Midbrain (tissue), 1 donor: ENCODE measurements at places on chromosomes 13 and 19.
A peak's percentile ranks its signal among the peaks of the same experiment; 100 is the strongest.

DNA sequence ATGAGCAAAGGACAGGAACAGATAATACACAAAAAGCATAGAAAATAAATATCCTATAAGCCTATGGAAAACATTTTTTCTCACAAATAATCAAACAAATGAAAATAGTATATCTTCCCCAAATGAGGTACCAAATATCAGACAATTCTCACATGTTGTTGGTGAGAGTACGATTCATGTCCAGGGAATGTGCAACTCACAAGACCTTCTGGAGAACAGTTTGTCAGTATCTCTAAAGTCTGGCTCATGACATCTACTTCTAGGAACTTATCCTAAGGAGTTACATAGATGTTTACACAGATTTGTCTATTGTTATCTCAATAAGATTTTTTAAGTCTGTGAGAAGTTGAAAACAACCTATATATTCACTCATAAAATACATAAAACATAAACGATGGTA lies 80.3 kb upstream of the ARHGEF7 start:
- DNase-seq: no peak

DNA sequence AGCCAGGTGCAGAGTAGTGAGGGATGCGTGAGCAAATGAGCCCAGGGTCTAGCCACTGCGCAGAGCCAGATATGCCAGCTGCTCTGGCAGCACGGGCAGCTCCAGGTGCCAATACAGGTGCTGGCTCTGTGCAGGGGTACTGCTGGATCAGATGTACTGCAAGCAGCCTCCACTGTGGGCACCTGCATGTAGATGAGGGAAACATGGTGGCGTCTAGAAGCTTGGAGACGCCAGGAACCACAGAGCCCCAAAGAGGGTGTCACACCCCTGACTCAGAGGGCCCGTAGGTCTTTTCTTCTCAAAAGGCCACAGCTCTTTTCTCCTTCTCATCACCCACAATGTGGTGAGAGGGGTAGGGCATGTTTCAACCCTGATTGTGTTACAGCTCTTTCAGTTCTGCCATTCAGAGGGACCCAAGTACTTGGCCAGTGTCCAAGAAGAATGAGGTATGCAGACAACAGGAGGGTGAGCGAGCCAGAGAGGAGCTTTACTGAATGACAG lies 244.4 kb upstream of the SLITRK1 start:
- no peak for DNase-seq

DNA sequence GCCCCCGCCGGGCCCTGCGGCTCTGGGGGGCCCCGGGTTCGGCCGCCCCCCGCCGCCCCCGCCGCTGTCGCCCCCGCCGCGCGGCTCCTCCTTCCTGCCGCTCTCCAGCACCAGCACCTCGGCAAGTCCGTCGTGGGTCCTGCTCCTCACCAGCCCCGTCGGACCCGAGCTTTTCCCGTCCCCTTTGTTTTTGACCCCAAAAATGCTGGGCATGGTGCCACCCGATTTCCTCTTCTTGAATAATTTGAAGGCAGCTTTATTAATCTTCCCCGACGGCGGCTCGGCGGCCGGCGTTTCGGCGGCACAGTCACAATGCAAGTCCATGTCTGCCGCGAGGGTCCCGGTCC lies 945 bp downstream of the AMER2 start:
- DNase-seq: peak; percentile 79

DNA sequence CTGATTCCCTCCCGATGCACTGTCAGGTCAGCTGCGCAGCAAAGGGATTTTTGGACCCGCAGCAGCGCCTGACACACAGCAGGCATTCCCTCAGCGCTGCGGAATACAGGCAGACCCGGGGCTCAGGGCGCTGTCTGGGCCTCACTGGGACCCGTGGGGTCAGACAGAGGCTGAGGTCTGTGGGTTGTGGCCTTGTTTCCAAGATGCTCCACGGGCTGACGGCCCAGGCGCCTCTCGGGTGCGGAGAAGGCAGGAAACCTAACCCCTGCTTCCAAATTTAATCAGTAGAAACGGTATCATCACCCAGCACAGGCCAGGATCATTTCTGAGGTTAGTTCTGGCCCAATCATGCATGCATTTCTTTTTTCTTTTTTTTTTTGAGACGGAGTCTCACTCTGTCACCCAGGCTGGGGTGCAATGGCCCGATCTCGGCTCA lies 686 bp upstream of the RNF126 start:
- DNase-seq: no peak

- DNase-seq: no peak
Observed at GRCh38 chr19:39303373-39304184, 7.4 kb downstream of the IFNL1 start.

- peak; percentile 26 for DNase-seq
Observed at GRCh38 chr19:17706750-17707181, 12.5 kb upstream of the MAP1S start.

GRCh38 chr13:44196196-44196751 lies 177.3 kb upstream of the SERP2 start:
- DNase-seq: no peak

DNA sequence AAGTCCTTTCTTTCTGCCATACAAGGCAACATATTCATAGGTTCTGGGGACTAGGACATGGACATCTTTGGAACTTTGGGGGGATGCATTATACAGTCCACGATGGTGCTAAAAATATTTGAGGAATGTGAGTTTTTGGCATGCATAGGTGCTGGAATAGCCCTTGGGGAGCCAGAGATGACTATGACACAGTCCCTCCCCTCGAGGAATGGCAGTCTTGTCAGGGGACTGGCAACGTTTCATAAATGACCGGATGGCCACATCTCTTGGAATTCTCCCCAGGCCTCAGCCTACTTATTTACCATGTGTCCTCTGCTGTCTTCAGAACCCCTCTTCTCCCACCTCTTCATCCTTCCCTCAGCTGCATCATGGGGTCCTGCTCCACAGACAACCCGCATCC lies 13.6 kb downstream of the MEIOSIN start:
- DNase-seq: no peak
